MCF 10A (cell line): ENCODE measurements at places on chromosomes 7 and 10. TPM values are rescaled to one million over a fixed set of nuclear protein-coding genes. Genes with fewer than 3 reads are reported as not detected.

DNA sequence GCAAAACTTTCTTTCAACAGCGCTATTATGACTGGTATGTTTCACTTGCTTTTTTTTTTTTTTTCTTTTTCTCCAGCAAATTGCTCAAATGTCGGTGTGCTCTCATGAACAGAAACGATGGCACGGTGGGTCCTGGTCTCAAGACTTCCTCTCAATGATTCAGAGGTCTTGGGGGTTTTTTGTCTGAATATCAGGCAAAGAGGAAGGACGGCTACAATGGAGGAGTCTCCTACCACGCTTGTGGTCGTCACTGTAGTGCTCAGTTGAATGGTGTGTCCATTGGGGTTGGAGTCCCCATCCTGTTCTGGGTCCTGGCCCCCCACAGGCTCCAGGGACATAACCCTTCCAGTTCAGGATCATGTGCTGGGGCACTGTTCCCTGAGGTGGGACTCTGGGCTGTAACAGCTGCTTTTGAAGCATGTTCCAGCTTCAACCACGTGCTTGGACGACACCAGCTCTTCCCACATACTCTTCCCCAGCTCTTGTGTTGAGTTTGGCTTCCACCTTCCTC is 266.7 kb upstream of the KLF6 start:
- DNase-seq: no peak

DNA sequence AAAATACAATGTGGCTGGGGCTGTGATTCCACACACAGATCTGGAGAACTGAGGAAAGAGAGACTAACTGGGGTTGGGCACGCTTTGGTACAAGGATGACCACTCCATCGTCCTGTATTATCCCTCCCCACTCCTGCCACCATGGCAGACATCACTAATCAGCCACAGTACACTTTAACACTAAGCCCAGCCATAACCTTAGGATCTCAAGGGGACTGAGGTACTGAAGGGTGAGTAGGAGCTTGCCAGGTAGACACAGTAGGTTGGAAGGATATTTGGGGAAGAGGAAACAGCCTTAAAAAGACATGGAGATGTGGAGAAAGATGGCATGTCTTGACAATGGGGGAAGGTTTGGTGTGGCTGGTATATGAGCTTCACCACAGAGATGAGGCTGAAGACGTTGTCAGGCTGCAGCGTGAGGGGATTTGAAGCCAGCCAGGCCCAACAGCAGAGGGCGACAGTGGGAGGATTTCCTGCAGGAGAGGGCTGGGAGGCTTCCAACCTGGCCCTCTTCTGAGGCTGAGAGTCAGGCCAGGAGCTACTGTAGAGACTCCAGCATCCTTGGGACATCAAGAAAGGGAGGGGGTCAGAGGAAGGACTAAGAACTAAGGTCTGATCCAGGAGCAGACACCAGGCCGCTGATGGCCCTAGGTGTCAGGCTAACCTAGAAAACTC is 58.6 kb upstream of the COL13A1 start:
- DNase-seq: peak; percentile 48

DNA sequence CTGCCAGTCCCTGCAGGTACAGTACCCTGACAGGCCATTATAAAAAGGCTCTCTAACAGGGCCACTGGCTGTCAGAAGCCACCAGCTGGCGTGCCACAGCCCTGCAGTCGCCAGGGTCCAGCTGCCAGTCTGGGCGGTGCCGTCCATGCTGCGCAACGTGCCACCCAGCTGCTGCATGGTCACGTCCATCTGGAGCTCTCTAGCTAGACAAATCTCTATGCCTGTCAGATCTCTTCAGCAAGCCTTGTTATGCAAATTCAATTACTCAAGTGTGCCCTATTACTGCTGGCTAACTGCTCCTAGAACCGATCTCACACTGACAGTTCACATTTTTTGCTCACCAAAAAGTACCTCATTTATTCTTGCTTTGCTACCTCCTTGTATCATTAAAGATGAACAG is 75.9 kb downstream of the HIBADH start:
- DNase-seq: no peak

- DNase-seq: no peak
Observed at GRCh38 chr7:150976529-150977381, 1.4 kb downstream of the KCNH2 start.

GRCh38 chr7:11970132-11970531 is 138.1 kb upstream of the THSD7A start:
- DNase-seq: no peak

SEMA3D gene
- total RNA-seq: not detected in 2 replicates
